ENCODE measurements at places on chromosomes 4 and X.

DNA sequence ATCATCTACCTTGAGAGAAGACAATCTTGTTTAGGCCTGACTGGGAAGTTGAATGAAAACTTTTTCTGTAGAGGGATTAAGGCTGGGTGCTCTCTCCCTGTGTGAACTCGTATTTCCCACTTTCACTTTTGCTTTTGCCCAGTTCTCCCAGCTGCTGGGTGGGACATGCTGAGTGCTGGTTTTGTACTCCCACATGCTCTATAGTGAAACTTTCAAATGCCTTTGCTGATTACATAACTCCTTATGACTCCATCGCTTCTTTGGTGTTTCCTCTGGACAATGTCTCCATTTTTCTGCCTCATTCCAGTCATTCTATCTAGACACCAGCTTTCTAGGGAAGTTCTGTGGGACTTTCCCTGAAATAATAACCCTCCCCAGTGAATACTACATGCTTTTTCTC lies 100.5 kb downstream of the CLNK start:
- no peak for DNase-seq

DNA sequence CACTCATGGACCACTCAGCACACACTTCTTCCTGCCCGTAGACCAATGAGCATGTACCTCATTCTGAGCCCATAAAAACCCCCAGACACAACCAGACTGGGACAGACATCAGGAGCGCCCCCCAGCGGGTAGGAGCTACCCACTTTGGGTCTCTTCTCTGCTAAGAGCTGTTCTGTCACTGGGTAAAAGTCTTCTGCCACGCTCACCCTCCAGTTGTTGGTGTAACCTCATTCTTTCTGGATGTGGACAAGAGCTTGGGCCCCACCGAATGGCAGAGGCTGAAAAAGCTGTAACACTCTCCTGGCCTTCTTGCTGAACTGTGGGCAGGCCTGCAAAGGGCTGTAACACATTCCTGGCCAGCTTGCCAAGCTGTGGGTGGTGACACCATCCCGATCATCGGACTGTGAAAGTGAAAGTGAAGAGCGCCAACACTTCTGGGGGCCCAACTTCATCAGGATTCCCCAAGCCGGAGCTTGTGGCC lies 137.6 kb downstream of the TECRL start:
- DNase-seq = no peak

- DNase-seq = no peak
Measured at GRCh38 chrX:118726396-118726795, 1.0 kb upstream of the IL13RA1 start.

- no peak for DNase-seq
Measured at GRCh38 chrX:30597216-30598012, 19.8 kb upstream of the TASL start.

GRCh38 chr4:5379895-5380294 lies 328.5 kb downstream of the EVC2 start:
- DNase-seq = no peak

GRCh38 chr4:169907705-169908104 lies 118.5 kb downstream of the MFAP3L start:
- DNase-seq = no peak

DNA sequence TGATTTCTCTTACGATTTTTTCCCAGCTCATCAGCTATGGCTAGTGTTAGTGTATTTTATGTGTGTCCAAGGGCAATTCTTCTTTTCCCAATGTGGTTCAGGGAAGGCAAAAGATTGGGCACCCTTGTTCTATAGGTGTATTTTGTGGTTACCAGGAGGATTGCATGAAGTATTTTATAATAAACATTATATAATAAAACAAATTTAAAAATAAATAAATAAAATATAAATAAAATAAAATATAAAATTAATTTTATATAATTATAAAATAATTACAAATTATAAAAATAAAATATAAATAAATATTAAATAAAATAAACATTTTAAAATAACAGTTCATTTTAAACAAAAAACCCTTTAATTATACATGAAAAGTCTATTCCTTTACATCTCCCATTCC lies 35.6 kb upstream of the UGT2B10 start:
- no peak for DNase-seq

- DNase-seq = no peak
Measured at GRCh38 chr4:75287738-75288517, 226.3 kb downstream of the RCHY1 start.

DNA sequence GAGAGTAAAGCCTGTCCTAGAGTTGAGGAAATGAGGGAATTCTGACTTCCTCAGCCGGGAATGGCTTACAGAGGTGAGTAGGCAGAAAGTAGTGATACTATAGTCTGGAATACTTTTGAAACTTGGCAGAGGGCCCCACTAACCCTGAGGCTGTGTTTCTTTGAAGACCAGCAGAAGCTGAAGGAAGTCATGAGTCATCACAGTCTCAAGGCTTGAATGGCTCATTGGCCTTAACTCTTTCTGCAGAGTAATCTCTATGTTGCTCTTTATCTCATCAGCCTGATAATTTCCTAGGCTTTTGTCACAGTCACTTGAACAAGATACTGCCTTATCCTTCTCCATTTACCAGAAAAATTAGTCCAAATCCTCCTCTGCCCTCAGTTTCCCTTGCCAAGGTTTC lies 80.8 kb downstream of the ANKRD50 start:
- DNase-seq = no peak

DNA sequence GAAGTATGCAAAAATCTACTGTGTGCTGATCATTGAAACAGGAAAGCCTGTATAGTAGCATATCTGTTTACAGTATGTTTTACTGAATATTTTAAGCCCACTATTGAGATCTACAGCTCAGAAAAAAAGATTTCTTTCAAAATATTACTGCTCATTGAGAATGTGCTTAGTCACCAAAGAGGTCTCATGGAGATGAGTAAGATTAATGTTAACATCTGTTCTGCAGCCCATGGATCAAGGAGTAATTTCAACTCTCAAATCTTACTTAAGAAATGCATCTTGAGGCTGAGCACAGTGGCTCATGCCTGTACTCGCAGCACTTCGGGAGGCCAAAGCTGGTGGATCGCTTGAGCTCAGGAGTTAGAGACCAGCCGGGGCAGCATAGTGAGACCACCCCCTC lies 3.3 kb downstream of the RNF4 start:
- no peak for DNase-seq

- no peak for DNase-seq
Measured at GRCh38 chr4:80897537-80898303, 132.8 kb upstream of the BMP3 start.

- no peak for DNase-seq
Measured at GRCh38 chr4:185120631-185120946, 22.5 kb upstream of the SLC25A4 start.

GRCh38 chrX:153526801-153527200 lies 9.4 kb downstream of the ATP2B3 start:
- DNase-seq = no peak

- no peak for DNase-seq
Measured at GRCh38 chr4:172168888-172169287, 355.7 kb downstream of the GALNTL6 start.

DNA sequence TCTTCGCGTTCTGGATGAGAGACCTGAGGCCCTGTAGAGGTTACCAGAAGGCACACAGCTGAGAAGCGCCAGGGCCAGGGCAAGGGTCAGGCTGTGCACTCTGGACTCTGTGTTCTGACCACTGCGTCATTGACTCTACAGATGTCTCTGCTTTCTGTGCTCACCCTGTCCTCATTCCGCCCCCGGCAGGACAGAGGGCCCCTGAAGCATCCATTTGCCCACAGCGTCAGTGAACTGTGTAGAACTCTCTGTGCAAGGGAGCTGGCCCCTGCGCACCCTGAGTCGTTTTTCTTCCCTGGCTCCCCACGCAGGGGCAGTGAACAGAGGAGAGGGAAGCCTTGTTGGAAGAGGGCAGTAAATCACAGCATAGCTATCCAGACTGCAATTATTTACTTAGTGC lies 6.1 kb upstream of the WAS start:
- DNase-seq = no peak

DNA sequence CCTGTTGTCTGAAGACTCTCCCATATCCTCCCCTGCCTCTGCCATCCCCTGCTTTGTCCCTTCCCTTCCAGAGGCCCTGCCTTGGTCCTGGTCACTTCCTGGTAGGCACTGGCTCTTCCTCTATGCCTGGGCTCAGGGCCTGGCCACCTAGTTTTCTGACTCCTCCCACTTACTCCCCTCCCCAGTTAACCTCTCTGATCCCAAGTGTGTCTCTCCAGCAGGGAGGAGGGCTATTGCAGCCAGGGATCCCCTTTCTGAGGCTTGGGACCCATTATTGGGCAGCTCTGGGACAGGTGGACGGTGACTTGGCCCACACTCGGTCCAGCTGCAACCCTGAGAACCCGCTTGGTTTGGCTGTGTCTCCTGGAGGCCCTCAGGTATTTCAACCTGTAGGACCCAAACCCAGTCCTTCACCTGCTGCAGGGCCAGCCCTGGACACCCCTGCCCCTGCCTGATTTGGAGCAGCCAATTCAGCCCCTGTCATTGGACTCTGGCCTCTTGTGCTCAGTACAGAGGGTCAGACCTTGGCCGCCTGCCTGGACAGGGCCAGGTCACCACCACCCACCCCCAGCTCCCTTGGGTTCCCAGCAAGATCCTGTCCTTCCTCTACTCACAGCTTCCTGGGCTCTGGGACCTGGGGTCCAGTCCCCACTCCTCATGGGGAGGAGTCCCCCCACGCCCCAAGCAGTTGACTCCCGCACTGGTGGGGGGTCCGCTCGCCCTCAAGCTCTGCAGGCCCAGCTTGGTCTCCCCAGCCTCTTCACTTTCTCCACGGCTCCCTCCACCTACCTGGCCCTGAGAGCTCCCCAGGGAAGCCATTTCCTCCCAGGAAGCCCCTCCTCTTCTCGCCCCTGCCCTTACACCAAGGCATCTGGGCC lies 1.1 kb upstream of the SH3BP2 start:
- DNase-seq = no peak

GRCh38 chr4:25807102-25807728 lies 55.6 kb downstream of the SEL1L3 start:
- DNase-seq = no peak

- DNase-seq = no peak
Measured at GRCh38 chr4:169030562-169030982, 20.5 kb upstream of the CBR4 start.

GRCh38 chr4:159227984-159228383 lies 125.1 kb downstream of the RAPGEF2 start:
- DNase-seq = peak; percentile 14
